Anterior cingulate cortex (tissue), 58 donors: ENCODE measurements at places on chromosomes 16 and 17.

GRCh38 chr16:89925596-89926079 lies 2.5 kb downstream of the TUBB3 start:
- DNase-seq: no peak

DNA sequence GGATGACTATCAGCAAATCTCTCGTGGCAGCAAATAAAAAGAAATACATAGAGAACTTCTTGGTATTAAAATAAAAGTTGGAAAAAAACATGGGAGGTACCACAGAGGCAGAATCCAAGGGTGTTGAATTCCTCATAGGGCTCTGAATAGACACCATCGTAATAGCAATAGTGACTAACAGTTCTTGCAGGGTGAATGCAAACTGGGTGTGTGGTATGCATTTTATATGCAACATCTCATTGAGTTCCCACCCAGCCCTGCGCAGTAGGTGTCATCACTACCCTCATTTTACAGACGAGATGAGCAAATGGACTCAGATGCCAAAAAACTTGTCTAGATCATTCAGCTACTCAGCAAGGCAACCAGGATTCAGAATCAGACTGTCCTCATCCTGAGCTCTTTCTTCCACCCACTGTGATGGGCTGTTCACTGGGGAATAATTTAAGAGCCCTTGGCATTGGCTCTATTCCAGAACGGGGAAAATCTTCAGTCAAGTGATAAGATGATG lies 354.6 kb upstream of the CDH11 start:
- DNase-seq: no peak

GRCh38 chr17:78140169-78141051 lies 5.8 kb upstream of the C17orf99 start:
- DNase-seq: peak; percentile 32

- peak; percentile 48 for DNase-seq
Observed at GRCh38 chr16:4328046-4328781, 12.3 kb downstream of the GLIS2 start.

GRCh38 chr17:4342535-4342934 lies 23.9 kb downstream of the UBE2G1 start:
- no peak for DNase-seq

DNA sequence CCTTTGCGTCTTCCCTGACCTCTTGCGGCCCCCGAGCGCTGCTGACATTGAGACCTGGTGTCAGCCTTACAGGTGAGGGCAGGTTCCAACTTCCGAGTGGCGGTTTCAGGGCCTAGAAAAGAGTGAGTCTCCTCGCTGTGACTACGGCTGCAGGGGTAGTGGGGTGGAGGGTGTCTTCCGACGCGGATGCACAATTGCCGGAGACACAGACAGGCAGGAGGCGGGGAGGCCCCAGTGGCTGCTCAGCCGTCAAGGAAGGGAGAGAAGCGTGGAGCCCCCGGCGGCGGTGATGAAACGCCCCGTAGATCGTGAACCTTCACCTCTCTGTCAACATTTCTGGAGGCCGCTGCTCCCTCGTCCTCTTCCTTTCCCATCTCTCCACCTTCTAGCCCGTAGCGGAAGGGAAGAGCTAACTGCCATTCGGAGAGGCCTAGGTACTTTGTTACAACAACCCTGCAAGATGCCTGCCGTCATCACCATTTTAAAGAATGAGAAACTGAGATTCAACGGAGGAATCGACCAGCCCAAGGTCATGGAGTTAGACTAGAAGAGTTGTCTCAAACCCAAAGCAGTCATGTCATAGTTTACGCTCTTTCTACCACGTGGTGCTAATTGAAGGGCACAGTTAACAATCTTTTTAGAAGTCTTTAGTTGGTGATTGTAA lies 485 bp downstream of the DNAJA3 start:
- DNase-seq: no peak

DNA sequence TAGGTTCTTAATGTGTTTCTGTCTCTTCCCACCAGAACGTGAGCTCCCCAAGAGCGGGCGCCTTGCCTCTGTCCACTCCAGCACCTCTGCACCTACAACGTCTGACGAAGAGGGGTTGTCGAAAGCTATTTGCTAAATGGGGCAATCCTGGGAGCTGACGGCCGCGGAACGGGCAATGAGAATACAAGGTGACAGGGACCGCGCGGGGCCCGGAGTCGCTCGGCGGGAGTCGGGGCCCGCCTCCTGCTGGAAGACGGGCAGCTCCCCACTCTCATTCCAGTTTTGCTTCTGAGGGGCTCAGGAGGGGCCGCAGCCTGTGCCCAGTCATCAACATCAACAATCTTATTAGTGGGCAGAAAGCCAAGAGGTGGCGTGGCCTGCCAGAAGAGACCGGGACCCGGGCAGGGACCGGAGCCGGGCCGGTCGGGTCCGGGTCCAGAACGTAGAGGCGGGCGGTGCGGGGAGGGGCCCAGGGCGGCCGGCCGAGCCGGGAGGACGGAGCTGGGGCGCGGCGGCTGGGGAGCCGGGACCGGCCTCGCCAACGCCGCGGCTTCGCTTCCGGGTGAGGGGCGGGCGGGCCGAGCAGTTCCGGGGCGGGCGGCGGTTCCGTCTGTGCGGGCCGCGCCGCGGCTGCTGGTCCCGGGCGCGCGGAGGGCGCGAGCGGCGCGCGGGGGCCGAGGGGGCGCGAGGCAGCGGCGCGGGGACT lies at the start of gene MOSMO:
MOSMO (plus strand) TSS at position 603 of the 706 bp plus-strand sequence. CDS start 191 bp downstream, outside the sequence.
- peak; percentile 50 for DNase-seq

- DNase-seq: no peak
Observed at GRCh38 chr17:70111201-70111600, 36.2 kb downstream of the KCNJ16 start.

DNA sequence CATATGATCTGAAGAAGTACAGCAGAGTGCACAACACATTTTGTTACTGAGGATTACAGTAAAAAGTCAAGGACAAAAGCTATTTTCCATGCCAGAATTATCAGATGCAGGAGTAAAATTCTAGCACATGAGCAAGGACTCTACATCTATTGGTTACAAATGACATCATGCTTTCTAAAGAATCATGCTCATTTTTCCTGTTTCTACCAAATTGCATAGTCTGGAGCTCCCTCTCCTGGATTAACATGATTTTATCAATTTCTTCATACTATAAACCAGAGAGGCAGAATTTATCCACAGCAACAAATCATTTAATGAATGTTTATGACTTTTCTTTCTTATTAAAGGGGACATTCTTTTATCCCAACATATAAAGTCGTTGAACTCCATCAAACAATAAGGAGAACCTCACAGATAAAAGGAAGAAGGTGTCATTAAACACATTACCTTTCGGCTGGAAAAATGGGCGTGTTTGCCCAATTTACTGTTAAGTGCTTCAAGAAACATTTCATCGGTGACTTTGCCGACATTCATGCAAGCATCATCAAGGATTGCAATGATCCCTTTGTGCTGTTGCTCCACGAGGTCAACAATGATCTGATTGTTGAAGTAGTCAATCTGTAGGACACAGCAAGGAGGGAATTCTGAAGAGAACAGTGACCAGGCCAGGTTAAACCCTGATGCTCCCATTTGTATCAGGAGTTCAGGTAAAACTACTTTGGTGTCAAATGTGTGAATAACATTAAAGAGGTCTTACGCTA lies 121.7 kb downstream of the MYO1D start:
- DNase-seq: no peak

- DNase-seq: no peak
Observed at GRCh38 chr17:6160911-6161855, 91.0 kb downstream of the WSCD1 start.

GRCh38 chr16:51156807-51157200 lies 5.7 kb upstream of the SALL1 start:
- DNase-seq: no peak

DNA sequence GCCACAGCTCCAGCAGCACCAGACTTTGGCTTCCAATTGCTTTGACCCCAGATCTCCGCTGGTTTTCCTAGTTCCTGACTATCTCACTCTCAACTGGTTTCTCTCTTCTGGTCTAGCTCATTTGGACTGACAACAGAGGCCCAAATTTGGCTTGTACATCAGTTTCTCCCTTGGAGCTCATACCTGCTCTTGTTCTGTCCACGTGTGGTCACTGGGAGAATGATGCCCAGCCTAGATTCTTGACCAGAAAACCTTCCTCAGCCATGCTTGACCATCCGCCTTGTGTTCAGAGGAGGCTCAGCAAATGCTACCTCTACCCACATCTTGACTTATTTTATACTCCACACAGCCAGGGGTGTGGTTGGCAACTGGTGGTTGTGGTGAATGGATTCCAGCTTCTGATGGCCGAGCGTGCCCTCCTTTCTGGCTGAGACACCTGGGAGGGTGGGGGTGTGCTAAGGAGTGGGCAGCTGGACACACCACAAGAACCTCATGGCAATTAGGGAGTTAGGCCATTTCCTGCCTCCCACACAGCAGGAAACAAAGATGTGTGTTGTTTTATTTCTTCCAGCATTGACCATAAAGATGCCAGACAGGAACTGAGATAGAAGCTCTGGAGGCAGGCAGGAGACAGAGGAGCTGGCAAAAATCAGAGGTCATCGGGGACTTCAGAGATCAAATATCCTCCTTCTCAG lies 93.8 kb upstream of the FAM20A start:
- DNase-seq: no peak

- no peak for DNase-seq
Observed at GRCh38 chr17:39183720-39184119, 13.7 kb downstream of the CACNB1 start.

- no peak for DNase-seq
Observed at GRCh38 chr17:10772425-10773380, 31.2 kb downstream of the TMEM238L start.

GRCh38 chr16:88922114-88922825 lies 54.7 kb downstream of the CBFA2T3 start:
- DNase-seq: no peak

DNA sequence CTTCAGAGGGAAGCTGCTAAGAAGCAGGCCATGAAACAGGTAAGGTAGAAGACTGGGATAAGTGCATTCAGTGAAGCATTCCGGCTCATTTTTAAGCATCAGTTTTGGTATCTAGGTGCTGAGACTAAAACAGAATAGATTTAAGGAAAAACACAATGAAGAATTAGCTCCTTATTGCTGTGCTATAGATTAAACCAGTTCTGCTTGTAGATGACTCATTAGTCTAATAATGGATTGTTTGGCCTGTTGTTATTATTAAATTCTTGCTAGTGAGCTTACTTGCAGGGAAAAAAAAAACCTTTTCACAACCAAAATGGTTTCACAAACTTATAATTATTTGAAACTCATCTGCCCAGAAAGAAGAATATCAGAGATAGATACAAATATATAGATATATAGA lies 55.9 kb downstream of the NSRP1 start:
- no peak for DNase-seq

DNA sequence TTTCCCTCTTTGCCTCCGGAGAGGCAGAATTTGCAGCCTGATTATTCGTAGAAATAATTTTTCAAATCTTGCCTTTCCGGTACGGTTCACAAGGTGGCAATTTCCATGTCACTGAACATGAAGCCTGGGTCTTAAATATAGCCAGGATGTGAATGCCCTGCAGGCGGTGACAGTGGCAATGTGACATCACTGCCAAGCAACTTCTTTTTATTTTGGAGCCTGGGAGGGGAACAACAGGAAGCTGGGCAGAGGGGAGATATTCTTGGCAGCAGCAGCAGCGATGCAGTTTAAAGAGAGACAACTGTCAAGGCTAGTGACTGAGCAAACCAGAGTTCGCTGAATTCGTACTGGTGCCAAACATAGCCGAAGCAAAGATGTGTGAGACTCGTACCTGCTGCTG lies 171.1 kb downstream of the SNX29 start:
- DNase-seq: no peak
